ENCODE measurements at places on chromosomes 11 and 22.

- DNase-seq = no peak
Measured at GRCh38 chr11:77340501-77340900, 39.0 kb upstream of the GDPD4 start.

DNA sequence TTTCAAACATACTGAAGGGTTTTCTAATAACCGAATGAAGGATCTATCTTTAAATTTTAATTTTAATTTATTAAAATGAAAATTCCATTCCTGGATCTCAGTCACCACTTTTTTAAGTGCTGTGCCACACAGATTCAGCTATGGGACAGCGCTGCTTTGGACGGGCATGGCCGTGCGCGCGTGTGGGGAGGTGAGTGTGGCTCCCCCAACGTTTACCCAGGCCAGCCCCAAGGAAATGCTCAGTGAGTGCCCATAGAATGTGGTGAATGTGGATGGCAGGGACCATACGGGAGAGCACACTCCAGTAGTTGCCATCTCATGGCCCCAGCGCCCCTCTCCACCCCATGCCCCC, 88.0 kb upstream of the KCNQ1OT1 start:
- DNase-seq = no peak

GRCh38 chr22:48897645-48898370, 929.9 kb downstream of the BRD1 start:
- DNase-seq = no peak

GRCh38 chr11:81449588-81450156, 1284.0 kb downstream of the FAM181B start:
- DNase-seq = no peak

GRCh38 chr11:113446938-113447337, 28.3 kb downstream of the DRD2 start:
- no peak for DNase-seq
